Stimulated activated CD4-positive, alpha-beta T cell treated with anti-CD3 and anti-CD28 coated beads, Interleukin-1b, Interleukin-23, amount 100 ng/mL, for 4 hours (primary cell): ENCODE measurements at places on chromosomes 7 and 10.

DNA sequence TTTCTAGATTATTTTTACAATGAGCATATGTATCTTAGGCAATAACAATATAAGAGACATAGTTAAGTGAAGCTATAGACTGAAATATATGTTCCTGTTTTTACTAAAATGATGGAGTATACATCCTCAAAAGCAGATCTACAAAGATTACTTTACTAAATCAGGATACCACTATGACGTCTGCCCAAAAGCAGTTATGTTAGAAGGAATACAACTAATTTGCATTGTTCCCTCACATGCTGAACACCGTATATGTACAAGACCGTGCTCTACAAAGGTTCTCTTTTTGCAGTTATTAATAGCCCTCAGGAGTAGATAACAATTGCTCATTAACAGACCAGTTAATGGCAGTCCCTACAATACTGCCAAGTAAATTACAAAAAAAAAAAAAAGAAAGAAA lies 137.5 kb downstream of the CD36 start:
- DNase-seq = no peak

- DNase-seq = no peak
These were observed 139.0 kb downstream of the LRRN3 start for GRCh38 chr7:111229916-111230315.

- no peak for DNase-seq
These were observed 61.3 kb downstream of the RBM33 start for GRCh38 chr7:155705623-155706360.

- DNase-seq = no peak
These were observed 31.0 kb upstream of the ADGRA1 start for GRCh38 chr10:133056651-133057178.

- DNase-seq = no peak
These were observed 26.6 kb downstream of the TBXAS1 start for GRCh38 chr7:139855498-139856270.

GRCh38 chr10:78455811-78456210 lies 422.1 kb downstream of the RPS24 start:
- DNase-seq = no peak

DNA sequence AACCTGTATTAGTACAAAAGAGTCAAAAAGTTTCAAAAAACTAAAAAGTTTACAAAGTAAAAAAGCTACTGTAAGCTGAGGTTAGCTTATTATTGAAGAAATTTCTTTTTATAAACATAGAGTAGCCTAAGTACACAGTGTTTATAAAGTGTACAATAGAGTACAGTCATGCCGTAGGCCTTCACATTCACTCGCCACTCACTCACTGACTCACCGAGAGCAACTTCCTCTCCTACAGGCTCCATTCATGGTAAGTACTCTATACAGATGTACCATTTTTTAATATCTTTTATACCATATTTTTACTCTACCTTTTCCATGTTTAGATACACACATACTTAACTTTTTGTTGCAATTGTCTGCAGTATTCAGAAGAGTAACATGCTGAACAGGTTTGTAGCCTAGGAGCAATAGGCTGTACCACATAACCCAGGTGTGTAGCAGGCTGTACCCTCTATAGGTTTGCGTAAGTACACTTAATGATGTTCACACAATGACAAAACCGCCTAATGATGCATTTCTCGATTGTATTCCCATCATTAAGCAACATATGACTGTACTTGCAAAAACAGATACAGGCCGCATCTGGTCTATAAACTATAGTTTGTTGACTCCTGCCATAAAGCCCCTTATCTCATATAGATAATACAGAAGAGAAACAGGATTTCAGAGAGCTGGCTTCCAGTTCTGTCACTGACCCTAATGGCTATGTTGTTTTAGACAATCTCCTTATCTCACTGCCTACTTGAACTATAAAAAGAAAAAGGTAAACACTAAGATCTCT lies 438.8 kb downstream of the HTR7 start:
- DNase-seq = no peak

DNA sequence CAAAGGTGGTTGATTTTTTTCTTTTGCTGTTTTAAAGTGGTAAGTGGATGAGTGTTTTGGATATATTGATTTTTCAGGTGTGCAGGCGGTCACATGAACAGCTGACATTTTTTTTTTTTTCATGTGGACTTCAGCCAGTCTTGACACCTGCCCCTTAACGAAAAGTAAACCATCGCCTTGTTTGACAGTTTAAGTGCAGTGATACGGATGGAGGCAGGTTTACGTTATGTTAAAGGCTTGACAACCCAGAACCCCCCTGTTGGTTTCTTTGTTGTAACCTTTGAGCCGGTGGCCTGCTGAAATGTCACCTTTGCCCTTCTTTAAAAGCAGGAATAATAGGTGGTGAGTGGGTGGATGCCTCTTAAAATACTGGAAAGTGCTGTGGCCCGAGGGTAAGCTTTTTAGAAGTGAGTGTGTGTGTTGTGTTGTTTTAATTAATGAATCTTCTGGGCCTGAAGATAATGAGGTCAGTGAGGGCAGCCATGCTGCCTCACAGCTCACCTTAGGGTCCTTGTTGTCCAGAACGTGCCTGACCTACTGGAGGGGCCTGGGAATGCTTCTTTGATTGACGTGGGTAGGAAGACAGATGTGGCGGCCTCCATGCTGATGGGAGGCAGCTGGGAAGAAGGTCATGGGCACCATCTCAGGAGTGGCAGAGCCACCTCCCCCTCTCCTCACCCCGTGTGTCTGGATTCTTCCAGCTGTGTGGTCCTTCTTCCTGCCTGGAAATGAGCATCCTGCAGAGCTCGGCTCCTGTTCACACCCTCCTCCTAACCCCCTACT lies 69.8 kb downstream of the TCF7L2 start:
- no peak for DNase-seq

GRCh38 chr7:41887416-41887815 lies 184.5 kb upstream of the INHBA start:
- no peak for DNase-seq

DNA sequence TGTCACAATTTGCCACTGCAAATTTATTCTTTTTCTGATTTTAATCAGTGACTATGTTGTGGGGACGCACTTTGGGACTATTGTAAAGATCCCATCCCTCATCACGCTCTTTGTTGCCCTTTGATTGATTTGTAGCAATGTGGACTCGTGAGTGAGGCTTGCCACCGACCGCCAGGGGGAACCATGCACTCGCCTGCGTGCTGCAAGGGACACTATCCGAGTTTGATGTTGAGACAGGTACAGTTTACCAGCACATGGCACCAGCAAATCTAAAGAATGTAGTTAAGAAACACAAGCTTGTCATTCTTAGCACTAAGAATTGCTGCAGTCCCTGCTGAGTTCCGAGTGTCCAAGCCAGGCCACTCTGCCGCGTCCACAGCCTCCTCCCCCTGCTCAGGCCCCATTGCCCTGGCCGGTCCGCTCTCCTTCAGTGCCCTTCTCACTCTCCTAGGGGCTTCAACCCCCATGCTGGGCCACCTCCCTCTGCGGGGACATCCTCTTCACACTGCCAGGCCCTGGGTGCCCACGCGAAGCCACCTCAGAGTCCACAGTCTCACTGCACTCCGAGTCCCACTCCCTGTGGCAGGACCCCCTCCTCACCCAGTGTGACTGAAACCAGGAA lies 2.0 kb upstream of the SFTPA2 start:
- peak; percentile 59 for DNase-seq

GRCh38 chr7:158662610-158663427 lies 41.8 kb downstream of the NCAPG2 start:
- DNase-seq = no peak

DNA sequence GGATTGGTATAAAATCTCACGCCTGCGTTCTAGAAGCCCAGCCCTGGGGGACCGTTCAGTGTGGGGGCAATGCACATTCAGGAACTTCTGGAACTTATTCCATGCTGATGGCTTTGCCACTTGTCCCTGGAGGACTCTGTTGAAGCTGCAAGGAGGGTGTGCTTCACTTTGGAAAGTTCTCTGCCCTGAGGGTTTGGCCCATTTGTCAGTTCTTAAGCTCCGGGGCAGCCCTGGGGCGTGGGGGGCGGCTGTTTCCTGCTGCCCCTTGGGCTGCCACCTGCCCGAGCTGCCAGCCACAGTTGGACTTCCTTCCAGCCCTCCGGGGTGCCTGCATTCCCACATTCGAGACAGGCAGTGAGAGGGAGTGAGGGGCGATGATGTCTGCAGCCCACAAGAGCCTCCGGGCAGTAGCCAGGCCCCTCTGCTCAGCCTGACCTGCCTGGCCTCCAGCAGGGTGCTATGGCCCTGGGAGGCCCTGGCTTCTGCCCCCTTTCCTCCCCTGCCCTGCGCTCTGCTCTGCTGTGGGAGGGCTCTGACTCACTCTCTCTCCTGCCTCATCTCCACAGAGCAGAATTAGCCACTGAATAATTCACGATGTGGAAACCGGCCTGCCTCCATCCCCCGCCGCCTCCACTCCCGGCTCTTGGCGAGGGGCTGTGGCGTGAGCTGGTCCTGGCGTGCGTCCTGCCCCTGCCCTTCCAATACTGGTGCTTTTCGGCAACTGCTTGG lies 1.9 kb downstream of the TTYH3 start:
- DNase-seq = peak; percentile 23

DNA sequence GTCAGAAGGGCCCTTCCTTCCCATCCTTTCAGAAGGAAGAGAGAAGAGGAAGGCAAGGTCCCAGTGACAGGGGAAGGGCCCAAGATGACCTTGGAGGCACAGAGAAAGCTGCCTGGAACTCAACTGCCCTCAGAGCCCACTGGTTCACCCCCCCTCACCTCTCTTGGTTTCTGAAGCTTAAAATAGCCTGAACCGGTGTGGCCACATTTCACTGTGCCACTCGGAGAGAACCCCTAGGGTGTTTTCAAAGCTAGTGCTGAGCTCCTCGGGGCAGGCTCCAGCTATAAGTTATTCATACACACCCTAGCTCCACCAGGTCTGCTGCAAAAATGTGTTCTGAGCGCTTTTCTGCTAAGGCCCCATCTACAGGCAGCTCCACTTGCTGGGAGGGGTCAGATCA lies 60.9 kb upstream of the ADRB1 start:
- no peak for DNase-seq

DNA sequence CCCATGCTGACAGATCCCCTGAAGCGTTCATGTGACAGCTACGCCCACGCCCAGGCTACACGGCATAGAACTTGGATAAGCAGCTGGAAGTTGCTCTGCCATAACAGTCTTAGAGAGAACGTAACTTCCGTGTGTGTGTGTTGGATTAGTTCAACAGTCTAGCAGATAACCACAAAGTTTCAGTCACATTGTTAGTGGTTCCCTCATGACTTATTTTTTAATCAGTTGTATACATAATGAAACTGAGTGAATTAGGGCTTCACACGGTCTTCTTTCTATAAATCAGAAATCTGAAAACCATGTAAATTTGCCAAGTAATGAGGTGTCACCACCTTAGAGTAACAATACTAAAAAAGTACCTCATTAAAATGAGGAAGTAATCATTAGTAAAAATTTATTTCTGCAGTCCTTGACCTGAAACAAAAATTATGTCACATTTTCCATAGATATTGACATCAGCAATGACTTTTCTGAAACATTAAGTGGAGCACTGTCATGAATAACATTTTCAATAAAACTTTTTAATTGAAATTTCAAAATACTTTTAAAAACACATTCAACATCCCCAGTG lies 21.7 kb upstream of the MACC1 start:
- no peak for DNase-seq

GRCh38 chr10:72239409-72239808 lies 23.3 kb upstream of the ASCC1 start:
- DNase-seq = no peak

DNA sequence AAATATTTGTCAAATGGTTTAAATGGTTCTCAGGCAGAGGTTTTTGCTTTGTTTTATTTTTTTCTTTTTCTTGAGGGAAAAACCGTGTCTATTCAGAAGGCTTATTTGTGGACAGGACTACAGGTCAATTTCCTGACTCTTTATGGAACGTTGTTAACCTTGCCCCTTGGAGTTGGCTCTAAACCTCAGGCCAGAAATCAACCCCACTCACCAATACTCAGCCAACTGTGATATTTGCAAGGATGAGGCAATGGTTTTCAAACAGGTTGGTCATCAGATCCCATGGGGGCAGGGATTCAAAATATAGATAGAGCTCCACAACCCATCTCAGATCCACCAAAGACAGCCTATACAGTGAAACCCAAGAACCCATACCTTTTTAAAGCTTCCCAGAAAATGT lies 10.2 kb downstream of the PDLIM1 start:
- DNase-seq = no peak
